Skeletal muscle tissue (tissue), 5 donors: ENCODE measurements at places on chromosomes 16 and 17. TPM values are rescaled to one million over a fixed set of nuclear protein-coding genes. Genes with fewer than 3 reads are reported as not detected.

The PYDC1 gene
- total RNA-seq, result not detected

The KCNJ12 gene
- 14.6 TPM for total RNA-seq

The FNDC8 gene
- not detected for total RNA-seq

The CRYBA1 gene
- not detected for total RNA-seq

The SLC52A1 gene
- total RNA-seq, result not detected
